Fibroblast of lung (primary cell): ENCODE measurements at places on chromosomes 12 and 14.

DNA sequence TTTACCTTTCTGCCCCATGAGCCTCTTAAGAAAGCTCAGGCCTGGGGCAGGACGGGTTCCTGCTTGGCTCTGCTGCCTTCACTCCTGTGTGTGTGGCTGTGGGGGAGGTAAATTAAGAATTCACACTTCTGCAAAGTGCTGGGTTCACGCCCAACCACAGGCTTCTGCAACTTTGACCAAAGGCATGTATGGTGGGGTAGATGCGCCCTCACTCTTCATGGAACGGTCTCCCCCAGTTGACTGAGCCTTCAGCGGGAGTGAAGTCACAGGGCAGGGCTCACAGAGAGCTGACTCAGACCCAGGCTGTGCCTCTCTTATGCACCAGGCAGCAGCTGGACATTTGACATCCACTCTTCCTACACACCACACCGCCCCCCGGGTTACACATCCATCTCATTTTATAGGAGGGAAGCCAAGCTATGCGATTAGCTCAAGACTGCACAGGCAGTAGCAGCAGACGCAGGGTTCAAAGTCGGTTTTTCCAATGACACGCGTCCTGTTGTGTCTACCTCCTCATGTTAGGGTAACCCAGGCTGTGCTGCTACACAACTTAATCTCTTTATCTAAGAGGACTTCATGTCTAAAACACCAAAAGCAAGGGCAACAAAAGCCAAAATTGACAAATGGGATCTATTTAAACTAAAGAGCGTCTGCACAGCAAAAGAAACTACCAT is 15.4 kb upstream of the BCL11B start:
- DNase-seq = peak; percentile 34

- DNase-seq = peak; percentile 23
Measured at GRCh38 chr12:18750085-18750484, 12.2 kb downstream of the CAPZA3 start.

- DNase-seq = peak; percentile 85
Measured at GRCh38 chr12:66964629-66965028, 285.8 kb upstream of the GRIP1 start.

DNA sequence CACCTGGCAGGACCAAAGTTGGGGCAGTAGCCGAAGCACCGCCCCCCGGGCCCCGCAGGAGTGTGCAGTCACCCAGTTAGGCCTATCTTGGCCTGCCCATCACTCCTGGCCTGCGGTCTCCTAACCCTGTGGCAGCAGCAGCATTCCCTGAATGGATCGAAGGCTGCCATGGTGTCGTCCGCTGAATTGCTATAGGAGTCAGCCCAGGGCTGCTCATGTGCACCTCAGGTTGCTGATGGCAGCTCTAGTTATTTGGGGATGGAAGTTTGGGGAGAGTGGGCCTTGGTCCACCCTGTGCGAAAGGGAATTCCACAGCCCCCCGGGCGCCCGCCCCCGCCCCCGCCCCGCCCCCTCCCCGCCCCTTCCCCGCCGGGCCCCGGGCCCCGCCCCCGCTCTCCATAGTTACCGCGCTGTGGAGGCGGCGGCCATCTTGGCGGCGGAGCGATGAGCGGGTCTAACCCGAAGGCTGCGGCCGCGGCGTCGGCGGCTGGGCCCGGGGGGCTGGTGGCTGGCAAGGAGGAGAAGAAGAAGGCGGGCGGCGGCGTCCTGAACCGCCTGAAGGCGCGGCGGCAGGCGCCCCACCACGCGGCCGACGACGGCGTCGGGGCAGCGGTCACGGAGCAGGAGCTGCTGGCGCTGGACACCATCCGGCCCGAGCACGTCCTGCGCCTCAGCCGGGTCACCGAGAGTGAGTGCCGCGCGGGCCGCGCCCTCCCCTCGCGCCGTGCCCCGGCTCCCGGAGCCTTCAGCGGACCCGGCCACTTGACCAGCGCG is at the start of gene UNC119B:
Gene UNC119B, plus strand, starts transcription at position 428 of the 774 bp plus-strand sequence. Its CDS starts 17 bp downstream, at position 445.
- peak; percentile 66 for DNase-seq

DNA sequence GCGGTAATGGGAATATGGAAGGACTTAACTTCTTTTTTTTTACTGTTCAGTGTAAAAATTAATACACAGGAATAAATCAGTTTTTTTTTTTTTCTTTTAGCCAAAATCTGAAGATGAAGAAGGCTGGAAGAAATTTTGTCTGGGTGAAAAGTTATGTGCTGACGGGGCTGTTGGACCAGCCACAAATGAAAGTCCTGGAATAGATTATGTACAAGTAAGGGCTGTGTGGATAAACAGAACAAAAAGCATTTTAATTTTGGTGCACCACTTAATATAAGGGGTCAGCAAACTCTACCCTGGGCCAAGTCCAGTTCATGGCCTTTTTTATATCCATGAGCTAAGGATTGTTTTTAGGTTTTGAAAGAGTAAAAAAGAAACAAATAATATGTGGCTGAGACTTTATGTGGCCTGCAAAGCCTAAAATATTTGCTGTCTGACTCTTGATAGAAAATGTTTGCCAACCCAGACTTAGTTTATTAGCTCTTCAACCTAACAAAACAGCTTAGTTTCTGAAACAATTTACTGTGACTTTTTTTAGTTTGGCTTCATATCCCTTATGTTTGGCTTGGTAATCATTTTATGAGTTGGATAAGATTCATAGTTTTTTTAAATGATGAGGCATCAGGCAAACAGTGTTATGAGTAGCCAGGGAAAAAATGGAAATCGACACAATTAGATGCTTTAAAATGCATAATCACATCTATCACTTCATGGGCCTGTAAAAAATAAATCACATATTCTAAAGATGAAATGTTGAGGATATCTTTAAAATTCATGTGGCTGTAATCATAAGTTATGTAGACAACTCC is 8.4 kb downstream of the GEMIN2 start:
- no peak for DNase-seq

GRCh38 chr12:3224530-3224903 is 147.3 kb downstream of the TSPAN9 start:
- DNase-seq = no peak

- no peak for DNase-seq
Measured at GRCh38 chr12:107396991-107397390, 288.6 kb upstream of the PWP1 start.

- DNase-seq = no peak
Measured at GRCh38 chr12:12447236-12447635, 90.4 kb downstream of the BORCS5 start.

DNA sequence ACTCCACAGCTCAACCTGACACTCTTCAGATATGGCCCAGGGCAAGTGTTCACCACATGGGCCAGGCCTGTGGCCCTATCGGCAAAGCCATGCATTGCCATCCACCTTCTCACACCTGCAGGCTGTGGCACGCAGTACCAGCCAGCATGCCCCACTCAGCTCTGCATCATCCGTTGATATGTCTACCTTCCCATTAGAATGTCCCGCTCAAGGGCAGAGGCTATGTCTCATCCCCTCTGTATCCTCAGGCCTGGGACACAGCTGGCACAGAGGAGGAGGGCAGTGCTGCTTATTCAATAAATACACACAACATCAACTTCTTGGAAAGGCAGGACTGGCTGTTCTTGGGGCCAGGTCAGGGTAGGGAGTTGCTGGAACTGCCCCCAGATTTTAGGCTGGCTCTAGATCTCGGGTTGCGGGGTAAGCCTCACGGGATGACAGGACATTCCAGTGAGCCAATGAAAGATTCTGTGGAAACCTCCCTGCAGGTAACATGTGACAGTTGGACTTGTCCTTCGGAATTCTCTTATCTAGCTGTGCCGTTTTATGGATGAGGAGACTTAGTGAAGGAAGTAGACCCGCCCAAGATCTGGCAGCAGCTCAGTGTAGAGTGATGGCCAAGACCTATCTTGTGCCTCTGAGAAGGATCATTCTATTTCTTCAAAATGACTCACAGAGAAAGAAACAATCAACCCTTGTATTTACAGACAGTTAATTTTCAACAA is 25.6 kb downstream of the SYNE3 start:
- DNase-seq = peak; percentile 40

GRCh38 chr12:126507231-126507630 is 1442.0 kb downstream of the AACS start:
- no peak for DNase-seq

- DNase-seq = no peak
Measured at GRCh38 chr12:49672301-49673217, 34.6 kb downstream of the FMNL3 start.

DNA sequence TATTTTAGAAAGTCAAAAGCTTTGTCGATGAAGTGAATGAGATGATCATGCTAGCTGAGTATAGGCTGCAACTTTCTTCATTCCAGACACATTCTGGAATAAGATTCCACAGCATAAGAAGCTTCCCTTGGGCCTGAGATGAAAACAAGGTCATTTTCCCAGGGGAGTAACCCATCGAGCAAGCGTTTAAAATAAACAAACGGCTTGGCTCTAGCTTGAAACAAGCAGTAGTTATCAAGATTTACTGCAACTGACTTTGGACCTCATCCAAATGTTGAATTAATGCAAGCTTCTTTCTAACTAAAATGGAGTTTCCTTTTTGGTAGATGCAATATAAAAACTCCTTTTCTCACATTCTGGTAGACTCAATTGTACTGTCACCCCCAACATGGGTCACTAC is 23.0 kb downstream of the KCNJ8 start:
- DNase-seq = peak; percentile 7

DNA sequence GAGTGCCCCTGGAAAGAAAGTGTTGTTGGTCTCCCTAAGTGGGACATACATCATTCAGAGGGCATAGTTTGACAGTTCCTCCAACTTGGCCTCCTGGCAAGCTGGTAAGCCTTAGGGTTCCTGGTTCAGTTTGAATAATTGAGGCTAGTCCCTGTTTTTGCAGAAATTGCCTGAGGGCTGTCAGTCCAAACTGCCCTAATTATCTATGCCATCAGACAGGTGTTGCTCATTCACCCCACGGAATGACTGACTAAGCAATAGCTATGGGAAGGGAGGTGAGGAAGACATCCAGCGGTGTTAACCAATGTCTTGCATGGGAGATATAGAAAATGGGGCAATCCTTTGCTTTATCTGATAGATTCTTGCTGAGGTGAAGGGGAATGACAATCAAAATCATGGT is 37.6 kb downstream of the SPTSSA start:
- DNase-seq = no peak

DNA sequence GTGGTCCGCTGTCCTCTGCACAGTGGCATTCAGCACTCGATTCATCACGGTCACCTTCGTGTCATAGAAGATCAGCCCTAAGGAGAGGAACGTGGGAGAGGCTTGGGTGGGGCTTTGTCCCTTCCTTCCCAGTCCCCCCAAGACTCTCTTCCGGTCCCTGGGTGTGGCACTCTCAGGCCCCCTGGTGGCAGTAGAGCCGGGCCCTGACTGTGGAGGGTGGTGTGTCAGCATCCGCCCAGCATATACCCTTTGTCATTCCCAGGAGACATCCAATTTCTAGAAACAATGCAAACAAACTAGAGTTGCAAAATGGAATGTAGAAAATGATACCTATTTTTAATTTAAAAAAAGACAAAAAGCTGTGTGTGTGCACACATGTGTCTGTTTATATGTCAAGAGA is 45.0 kb downstream of the TRAFD1 start:
- DNase-seq = no peak
